Progenitor cell of endocrine pancreas (in vitro differentiated cells): ENCODE measurements at places on chromosomes 2 and 18.

GRCh38 chr18:12474146-12474545 lies 66.4 kb downstream of the PRELID3A start:
- DNase-seq, result no peak

DNA sequence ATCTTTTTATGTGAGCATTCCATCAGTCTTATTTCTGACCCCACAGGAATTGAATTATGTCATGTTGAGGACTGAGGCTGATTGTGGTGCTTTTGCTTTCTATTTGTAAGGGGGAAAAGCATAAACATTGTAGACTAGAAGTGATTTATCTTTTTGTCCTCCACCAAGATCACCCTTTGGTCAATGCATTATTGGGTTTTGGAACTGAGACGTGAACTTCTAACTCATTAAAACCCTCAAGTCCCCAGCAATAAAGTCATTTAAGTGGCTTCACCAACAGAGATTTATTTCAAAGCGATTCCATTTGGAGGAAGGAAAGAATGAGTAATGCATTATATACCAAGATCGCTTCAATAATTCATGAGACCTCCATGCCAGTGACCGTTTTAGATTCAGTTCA lies 75.5 kb upstream of the TXNDC2 start:
- no peak for DNase-seq

- DNase-seq, result no peak
Observed at GRCh38 chr2:98142106-98142791, 55.3 kb downstream of the VWA3B start.

DNA sequence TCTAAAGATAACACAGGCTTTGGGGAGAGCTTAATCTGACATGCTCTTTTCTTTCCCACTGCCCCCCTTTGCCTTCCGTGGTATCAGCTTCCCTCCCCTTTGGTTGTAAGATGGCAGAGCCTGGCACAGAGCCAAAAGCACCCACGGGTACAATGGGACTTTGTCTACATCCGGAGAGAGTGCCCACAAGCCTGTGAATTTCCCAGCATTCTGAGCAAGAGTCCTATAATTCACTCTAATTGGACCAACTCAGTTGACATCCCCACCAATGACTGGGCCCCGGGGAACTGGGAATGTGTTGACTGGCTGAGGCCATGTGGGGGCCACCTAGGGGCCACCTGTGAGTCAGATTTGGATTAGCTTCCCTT lies 20.1 kb upstream of the C2orf72 start:
- DNase-seq, result no peak
